ENCODE measurements at places on chromosomes 13 and 19.

DNA sequence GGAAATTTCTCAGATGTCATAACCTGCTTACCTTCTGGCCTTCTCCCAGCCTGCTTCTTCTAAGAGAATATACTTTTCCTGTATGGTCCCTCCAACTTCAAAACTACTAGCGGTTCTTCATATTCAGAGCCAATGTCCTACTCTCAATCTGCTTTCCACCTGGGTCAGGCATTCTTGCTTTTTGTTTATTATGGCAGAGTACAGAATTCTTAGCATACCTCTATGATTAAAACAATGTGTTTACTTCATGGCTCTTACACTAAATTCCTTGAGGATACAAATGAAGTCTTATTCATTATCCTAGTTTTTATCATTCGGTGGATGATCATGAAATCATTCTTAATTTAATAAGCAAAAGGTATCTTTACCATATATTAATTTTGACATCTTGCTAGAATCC lies 484.2 kb upstream of the SLITRK1 start:
- no peak for DNase-seq

DNA sequence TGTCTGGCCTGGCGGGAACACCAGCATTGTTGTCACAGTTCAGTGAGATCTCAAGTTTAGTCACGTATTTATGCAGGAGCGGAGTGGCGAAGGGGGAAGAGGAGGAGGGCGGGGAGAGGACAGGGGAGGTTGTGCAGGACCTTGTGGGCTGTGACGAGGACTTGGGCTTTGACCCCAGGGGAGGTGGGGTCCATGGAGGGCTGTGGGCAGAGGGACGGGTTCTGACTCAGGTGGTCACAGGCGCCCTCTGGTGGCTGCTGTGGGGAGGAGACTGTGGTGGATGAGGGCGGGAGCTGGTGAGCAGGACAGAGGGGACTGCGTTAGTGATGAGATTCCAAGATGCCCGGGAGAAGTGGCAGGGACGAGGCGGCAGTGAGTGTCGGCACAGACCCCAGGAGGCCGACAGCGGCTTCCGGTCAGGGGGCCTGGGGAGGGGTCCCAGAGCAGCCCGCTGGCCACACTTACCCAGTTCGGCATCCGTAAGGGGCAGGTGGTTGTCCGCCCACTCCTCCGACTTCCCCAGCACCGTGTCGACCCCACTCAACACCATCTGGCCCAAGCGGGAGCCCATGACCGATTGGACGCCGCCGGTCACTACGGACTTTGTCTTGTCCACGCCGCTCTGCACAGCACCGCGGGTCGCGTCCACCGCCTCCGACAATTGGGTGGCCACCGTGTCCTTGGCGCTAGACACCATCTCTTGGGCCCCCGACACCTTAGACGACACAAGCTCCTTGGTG lies 15.7 kb downstream of the PLIN3 start:
- DNase-seq: peak; percentile 82

- DNase-seq: peak; percentile 72
Measured at GRCh38 chr19:31338069-31338776, 11.0 kb downstream of the TSHZ3 start.

DNA sequence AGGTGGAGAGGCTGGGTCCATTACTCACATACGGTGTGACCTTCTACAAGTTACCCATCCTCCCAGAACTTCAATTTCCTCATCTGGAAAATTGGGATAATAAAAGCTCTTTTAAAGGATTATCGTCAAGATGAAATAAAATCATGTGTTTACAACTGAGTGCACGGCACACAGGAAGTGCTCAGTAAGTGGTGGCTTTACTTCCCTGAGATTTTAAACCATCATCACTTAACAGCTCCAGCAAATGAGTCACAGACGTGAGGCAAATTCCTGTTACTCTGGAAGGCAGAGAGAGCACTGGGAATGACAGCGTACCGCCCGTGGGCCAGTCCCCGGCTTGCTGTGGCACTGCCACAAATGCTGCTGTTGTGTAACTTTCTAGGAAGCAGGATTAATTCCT lies 64.1 kb downstream of the MRPL57 start:
- no peak for DNase-seq

GRCh38 chr13:108402850-108403249 lies 133.3 kb downstream of the TNFSF13B start:
- DNase-seq: no peak

DNA sequence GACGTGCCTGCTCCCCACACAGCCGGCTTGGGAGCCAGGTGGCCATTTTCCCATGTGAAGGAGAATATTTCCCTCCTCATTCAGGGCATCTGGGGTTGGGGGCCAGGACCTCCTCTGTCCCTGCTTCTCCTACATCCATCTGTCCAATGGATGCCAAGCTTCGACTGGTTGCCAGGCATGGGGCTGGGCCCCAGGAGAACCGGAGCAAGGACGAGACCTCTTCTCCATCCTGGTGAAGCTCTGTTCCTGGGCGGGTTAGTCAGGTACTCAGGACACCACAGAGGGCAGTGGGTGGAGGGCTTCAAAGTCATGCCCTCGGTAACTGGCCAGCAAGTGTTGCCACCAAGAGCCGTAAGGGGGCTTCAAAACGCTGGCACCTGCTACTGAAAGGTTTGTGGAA lies 22.3 kb upstream of the SLC15A1 start:
- no peak for DNase-seq

DNA sequence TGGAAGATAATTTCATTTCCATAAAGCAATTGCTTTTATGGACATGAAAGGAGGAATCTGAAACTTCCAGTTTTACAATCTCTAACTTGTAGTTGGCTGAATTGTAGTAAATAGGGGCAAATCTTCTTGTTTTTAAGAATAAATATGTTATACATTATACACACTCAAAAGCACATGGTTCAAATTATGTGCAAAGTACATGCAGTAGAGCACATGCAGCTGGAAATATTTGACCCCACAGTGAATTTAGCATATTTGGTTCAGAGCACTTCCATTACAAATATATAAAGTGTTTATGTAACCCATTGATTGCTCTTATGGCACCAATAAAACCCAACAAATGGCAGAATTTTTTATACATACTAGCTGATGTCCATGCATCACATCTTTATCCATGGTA lies 180.5 kb downstream of the IRS2 start:
- DNase-seq: no peak

DNA sequence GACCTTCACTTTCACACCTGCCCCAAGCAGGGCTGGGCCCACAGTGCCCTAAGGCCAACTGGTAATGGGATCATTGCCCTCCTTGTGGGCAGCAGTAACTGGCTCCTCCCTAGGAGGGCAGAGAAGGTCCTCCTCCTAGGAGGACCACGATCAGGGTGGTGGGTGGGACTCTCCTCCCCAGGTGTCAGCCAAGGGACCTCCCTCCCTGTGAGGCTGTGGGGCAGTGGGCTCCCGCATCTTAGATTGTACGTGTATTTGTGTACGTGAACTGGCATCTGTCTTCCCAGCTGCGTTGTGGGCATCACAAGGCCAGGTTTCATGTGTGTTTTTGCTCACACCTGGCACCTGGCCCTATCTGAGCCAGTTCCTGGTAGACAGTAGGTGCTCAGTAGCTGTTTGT lies 111.8 kb downstream of the SOX1 start:
- DNase-seq: no peak

GRCh38 chr13:42272804-42273175 lies 838 bp downstream of the AKAP11 start:
- no peak for DNase-seq

DNA sequence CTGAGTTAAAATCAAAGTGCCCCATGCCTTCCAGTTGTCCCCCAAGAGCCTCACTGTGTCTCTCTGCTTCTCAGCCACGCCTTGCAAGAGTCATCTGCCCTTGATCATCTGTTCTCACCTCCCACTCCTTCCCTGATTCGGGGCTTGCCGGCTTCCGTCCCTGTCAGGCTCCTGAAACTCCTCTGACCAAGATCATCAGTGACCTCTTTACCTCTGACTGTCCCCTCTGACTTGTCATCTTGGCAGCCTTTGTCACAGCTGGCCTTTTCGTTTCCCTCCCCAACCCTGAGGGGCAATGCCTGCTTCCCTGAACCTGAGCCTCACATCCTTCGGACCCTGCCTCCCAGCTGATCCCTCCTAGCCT lies 66.3 kb downstream of the MAP4K1 start:
- DNase-seq: no peak

GRCh38 chr13:105312906-105313305 lies 1222.6 kb downstream of the EFNB2 start:
- DNase-seq: no peak

- no peak for DNase-seq
Measured at GRCh38 chr13:59746291-59746962, 417.3 kb downstream of the DIAPH3 start.

DNA sequence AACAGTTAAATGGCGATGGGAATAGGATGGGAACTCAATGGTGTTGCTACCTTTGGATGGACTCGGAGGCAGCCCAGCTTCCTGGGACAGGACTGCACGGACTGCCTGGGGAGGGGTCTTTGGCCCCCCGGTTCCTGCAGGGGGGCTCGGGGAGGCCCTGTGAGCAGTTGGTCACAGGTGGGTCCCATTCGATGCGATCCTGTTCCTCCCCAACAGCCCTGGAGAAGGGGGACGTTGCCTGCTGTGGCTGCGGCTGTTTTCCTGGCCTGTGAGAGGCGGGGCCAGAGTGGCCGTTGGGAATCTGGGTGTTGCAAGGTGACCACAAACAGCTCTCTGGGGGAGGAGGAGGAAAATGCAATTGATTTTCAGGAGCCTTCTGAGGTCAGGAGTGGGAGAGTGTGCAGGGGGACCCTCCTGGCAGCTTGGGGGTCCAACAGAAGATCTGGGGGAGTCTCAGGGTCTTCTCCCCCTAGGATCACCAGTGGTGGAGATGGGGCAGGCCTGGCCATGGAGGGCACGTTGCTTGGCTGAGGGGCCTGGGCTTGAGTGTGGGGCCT lies 1.9 kb upstream of the PLPPR3 start:
- DNase-seq: peak; percentile 49

GRCh38 chr19:13154241-13154778 lies 4.1 kb downstream of the IER2 start:
- peak; percentile 46 for DNase-seq

GRCh38 chr19:37914908-37915307 lies 7.9 kb downstream of the SIPA1L3 start:
- DNase-seq: no peak

DNA sequence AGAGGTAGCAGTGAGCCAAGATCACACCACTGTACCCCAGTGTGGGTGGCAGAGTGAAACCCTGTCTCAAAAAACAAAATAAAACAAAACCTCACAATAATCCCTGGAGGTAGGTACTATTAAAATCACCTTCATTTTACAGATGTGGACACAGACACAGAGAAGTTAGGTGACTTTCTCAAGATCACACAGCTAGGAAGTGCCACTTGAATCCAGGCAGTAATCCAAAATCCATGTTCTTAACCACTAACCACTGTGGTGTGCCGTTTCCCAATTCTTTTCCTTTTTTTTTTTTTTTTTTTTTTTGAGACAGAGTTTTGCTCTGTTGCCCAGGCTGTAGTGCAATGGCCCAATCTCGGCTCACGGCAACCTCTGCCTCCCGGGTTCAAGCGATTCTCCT lies 9.0 kb downstream of the PPP1R14A start:
- no peak for DNase-seq

GRCh38 chr13:32472194-32472621 lies 44.3 kb upstream of the N4BP2L1 start:
- no peak for DNase-seq

DNA sequence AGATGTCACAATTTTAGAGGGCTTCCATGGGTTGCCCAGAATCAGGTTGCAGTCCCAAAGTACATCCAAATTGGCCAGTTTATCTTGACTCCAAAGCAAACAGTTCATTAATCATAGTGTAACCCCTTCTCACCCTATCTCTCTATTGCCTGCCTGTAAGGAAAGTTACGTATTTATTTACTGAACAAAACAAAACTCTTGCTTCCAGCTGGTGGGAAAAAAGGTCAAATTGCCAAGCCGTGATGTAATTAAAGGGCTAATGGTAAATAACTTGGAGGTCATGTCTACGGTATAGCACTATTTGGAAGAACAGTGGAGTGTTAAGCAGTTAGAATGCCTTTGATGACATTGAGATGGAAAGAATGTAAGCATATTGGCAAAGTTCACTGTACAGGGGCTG lies 214.0 kb downstream of the DLEU7 start:
- no peak for DNase-seq

DNA sequence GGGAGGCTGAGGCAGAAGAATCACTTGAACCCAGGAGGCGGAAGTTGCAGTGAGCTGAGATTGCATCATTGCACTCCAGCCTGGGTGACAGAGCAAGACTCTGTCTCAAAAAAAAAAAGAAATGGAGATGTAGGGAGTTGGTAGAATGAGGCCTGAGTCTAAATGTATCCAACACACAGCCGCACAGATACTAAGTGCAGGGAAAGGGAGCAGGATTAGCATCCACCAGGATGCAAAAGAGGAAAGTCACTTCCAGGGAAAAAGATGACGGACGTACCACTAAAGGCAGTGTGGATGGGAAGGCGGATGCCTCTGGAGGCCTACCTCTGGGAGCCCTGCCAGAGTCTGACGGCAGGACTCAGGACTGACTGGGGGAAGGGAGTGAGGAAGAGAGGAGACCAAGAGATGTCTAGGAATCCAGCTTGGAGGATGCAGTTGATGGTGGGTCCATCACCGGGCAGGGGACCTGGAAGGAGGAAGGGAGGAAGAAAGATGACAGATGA lies 6.8 kb downstream of the FAM98C start:
- DNase-seq: no peak

GRCh38 chr13:90768116-90768515 lies 579.4 kb upstream of the MIR17HG start:
- no peak for DNase-seq

DNA sequence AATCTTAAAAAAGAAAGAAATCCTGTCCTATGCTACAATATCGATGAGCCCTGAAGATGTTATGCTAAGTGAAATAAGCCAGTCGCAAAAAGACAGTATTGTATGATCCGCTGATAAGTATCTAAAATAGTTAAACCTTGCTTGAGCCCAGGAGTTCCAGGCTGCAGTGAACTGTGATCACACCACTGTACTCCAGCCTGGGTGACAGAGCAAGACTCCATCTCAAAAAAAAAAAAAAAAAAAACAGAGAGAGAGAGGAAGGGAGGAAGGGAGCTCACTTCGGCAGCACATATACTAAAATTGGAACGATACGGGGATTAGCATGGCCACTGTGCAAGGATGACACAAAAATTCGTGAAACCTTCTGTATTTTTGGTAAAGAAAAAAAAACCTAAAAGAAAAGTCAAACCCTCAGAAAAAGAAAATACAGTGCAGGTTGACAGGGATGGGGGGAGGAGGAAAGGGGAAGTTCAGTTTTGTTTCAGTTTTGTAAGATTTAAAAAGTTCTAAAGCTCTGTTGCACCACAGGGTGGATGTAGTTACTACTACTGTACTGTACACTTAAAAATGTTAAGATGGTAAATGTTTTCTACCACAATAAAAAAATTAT lies 8.4 kb downstream of the CLASRP start:
- no peak for DNase-seq

GRCh38 chr13:50468849-50469669 lies 374.4 kb downstream of the DLEU7 start:
- no peak for DNase-seq
